ENCODE measurements at places on chromosomes 7 and 10.

DNA sequence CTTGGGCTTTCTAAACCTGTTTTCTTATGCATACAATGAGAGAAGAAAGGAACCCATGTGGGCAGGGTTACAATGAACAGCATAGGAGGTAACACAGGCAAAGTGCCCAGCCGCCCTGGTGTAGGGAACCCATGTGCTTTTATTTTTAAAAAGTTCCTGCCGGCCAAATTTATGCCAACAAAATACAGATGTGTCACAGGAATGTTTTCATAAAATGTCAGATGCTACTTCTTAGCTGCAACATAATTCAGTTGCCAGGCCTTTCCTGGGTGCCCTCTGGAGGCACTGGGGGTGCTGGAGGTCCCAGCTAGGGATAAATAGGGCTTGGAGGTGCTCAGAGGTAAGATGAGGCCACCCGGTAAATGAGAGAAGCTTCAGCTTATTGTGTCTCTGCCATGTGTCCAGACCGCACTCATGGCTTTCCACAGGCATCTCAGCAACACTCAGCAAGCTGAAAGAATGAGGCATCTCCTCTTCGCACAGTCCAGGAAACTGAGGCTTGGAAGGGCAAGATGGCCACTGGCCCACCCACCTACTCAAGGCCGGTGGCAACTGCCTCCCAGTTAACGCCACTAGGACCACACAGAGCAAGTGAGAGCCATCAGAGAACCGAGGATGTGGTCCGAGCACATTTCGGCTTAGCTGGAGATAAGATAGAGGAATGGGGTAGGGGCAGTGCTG, 58.3 kb downstream of the CPXM2 start:
- no peak for DNase-seq

DNA sequence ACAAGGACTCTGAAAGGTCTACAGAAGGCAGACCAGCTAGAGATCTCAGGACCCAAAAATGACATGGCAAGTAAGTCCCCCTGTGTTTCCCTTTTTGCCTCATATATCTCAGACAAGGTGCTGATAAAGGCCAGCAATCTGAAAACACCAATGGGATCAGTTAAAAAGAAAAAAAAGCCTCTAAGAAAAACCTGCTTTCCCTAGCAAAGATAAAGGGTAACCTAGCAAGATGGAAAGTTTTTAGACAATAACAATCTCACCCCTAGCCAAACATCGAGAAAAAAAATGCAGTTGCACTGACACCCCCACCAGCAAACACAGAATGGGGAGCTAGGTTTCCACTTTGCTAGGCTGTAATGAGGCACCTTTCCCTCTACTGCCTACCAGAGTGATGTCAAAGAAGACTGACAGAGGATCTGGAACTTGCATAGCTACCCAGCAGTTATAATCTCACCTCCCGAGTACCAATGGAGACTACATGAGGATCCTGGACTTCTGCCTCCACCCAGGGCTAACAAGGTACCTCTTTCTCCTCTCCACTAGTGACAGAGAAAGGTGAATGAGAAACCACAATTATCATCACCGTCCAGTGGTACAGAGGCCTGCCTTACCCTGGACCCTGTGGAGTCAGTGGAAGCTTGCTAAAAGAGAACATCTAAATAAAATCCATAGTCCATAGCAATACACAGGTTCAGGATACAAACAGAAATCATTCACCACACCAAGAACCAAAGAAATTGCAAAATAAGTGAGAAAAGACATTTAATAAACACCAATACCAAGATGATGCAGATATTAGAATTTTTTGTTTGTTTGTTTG, 240.8 kb downstream of the ARHGAP12 start:
- no peak for DNase-seq

DNA sequence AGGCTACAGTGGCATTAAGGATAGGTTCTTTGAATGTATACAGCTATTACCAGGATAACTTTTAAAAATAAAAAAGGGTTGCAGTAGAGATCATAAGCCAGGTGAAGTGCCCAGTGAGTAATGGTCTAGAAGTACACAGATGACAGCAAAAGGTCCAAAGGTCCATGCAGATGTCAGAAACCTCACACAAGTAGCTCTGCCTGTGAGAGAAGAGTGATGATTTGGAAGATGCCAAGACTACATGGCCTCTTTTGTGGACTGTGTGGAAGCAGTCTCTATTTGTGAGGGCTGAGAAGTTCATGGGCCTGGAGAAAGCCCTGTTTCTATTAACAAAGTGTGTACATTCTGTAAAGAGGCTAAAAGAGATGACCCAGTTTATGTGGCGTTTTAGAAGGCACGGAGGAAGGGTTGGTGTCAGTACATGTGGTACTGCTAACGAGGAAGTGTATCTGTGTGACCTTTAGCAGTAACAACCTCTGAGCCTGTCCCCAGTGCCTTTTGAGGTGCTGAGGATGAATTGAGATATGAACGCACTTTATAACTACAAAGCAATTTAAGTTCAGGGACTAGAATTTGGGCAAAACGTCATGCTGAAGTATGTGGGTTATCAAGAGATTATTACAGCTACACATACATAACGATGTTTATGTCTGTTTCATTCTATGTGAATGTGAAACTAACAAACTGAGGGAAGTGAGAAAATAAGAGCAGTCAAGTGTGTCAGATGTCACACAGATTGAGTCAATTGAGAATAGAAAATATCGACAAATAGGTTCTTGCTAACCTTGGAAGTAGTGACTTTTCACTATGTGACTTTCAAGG, 7.6 kb downstream of the CYCS start:
- no peak for DNase-seq

DNA sequence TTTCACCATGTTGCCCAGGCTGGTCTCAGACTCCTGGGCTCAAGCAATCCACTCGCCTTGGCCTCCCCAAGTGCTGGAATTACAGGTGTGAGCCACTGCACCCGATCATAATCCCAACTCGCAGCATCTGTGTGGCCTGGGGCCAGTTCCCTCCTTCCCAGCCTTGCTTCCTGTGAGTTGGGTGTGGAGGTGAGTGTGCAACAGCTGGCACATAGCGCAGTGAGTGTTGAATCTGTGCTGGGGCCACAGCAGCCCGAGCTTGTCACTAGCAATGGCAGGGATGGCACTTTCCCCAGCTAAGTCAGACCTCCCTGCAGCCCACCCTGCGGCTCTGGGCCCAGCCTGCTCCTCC, 12.2 kb downstream of the TMEM184A start:
- DNase-seq, result no peak

GRCh38 chr10:43079856-43080255, 3.0 kb downstream of the RET start:
- DNase-seq, result no peak

- DNase-seq, result no peak
Measured at GRCh38 chr10:119967066-119967465, 74.5 kb downstream of the SEC23IP start.

- DNase-seq, result no peak
Measured at GRCh38 chr10:3925184-3925583, 140.2 kb upstream of the KLF6 start.

- DNase-seq, result no peak
Measured at GRCh38 chr10:35769795-35770194, 127.7 kb upstream of the FZD8 start.

DNA sequence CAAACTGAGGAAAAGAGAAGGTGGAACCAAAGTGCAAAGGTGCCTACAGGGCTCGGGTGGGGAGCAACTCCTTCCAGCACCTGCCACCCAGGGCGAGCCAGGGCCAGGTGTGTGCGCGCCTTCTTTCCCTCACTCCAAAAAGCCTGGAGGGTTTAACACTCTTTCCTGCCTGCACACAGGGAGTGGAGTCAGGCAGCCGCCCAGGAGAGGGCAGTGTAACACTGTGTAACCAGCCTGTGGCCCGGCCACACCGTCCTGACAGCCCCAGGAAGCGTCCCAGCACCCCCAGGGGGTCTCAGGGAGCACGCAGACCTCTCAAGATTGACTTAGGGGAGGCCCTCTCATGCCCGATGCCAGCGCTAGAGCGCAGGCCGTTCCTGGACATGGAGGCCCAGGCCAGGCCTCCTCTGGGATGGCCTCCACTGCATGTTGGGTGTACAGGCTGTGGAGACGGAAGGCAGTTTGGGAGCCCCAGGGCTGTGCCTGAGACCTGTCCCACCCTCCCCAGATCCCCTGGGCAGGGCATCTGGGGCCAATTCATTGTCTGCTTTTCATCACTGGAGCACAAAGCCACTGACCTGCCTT, 13.4 kb downstream of the BRI3 start:
- no peak for DNase-seq

GRCh38 chr10:101363850-101364400, 10.0 kb downstream of the BTRC start:
- no peak for DNase-seq

DNA sequence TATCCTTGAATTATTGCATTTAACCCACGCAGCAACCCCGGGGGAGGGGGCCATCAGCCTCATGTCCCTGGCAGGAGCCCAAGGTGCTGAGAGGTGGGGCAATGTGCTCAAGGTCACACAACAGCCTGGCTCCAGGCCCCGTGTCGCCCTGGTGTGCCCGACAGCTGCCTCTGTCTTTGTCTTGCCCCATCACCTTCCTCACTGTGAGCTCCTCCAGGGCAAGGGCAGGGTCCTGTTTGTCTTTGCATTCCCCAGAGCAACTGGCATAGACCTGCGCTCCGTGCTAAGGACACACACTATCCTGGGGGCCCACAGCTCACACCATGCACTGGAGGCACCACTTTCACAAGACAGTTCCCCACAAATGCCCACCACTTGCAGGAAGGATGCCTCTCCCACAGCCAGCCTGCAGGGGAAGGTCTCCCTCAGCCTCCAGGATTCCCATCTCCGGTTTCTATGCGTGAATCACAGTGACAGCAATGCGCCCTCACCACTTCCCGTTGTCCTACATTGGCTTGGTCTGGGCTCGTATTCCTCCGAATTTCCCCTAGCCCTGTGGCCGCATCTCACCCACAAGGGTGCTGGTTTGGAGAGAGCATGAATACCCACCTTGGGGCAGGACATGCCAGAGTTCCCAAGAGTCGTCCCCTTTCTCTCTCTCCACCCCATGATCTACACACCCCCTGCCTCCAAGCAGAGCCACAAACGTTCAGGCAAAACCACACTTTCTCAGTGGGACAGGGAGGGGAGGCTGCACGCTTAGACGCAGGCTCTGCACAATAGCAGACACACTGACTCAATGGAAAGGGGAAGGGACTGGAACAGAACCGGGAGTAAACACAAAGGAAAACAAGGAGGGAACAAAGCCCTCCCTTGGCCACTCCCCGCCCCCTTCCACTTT, 10.3 kb downstream of the ITPRIP start:
- DNase-seq, result no peak

All from central memory CD8-positive, alpha-beta T cell (primary cell).